Fibroblast of the aortic adventitia (primary cell): ENCODE measurements at places on chromosomes 5 and 9.

DNA sequence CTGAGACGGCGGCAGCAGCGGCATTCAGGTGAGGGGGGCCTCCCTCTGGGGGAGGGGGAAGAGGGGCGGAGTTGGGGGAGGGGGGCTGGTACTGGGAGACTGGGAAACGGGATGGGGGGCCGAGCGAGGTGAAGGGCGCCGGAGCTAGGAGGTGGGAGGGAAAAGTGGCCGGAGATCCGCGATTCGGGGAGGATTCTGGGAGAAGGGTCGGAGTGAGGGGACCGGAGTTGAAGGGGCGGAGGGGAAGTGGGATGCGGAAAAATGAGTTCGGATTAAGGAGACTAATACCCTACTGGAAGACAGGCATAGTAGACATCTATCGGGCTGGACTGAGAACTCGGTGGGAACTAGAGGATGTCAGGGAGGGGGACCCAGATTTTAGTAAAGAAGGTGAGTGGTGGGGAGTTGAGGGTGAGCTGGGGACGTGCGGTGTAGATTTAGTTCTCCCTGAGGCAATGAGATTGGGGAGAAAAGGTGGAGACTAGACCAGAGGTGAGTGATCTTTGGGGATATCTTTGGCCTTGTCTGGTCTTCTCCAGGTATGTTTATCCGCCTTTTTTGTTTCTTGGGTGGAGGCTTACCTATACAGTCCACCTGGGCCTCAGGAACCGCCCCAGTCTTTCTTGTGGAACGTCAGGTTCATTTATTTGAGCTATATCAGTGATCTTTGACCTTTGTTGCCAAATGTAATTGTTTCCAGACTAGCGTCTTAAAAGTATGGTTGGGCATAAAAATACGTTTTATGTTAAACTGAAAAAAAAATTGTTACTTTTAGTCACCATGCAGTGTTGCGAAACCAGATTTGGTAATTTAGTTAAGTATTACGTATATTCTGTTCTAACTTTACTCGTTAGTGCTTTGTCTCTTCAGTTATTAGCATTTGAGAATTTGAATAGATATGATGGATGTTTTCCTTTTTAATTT, 632 bp downstream of the UBAP1 start:
- DNase-seq = peak; percentile 80

GRCh38 chr5:79858410-79858723, 132.7 kb downstream of the MTX3 start:
- no peak for DNase-seq

- DNase-seq = peak; percentile 60
Measured at GRCh38 chr5:39473156-39473775, 48.5 kb upstream of the DAB2 start.

DNA sequence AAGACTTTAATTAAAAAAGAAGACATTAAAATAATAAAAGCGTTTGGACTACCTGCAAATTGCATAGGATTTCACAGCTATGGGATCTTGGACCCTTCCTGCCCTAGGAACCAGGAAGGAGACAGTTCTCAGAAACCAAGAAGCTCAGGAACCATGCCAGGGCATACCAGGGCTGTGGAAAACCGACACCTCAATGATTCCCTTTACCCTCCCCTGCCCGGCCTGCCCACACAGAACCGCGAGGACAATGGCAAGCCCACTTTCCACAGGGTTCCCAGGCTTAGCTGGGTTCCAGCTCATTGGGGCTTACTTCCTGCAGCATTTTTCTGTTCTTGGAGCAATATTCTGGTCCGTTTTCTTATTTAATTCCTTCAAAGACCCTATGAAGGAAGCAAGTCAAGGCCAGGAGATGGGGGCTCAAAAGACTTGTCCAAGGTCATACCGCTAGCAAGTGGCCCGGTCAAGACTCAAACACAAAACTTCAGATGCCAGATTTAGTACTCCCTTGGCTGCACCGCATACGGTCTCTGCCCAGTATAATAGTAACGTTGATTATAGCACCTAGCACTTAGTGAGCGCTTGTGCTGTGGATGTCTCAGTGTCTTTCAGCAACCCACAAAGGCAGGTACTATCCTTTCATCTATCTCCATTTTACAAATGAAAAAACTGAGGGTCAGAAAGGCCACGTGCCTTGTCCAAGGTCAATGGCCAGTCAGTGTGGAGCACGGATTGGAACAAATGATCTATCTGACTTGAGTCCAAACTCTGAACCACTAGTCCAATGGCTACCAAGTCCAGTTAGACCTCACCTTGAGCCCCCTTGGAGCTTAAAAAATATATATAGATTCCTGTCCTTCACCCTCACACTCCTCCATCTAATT, 6.8 kb downstream of the FAT2 start:
- no peak for DNase-seq

DNA sequence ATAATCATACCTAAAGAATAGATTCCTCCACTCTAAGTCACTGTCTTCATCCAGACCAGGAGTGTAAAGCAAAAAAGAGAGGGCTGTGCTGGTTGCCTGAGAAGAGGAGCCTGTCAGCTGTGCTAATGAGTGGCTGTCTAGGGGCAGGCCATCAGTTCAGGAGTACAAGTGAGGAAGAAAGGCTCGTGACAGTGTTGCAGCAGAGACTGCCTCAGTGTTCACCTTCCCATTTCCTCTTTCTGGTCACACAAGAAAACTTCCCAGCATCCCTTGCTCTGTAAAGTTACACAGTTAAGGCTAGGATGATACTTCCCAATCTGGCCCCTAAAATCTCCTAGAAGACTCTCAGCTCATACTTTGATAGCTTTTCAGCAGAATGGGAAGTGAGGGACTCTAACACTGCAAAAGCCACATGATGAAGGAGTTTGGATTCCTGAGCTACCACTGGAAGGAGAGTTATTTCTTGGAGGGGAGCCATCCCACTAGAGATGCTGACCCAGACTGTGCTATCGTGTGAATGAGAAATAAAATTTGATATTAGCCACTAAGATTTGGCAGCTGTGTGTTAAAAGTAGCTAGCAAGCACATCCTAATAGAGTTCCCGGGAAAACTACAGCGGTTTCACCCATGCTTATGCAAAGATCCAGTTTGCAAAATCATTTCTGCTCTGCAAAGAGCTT, 67.1 kb downstream of the ADAMTS12 start:
- peak; percentile 95 for DNase-seq

DNA sequence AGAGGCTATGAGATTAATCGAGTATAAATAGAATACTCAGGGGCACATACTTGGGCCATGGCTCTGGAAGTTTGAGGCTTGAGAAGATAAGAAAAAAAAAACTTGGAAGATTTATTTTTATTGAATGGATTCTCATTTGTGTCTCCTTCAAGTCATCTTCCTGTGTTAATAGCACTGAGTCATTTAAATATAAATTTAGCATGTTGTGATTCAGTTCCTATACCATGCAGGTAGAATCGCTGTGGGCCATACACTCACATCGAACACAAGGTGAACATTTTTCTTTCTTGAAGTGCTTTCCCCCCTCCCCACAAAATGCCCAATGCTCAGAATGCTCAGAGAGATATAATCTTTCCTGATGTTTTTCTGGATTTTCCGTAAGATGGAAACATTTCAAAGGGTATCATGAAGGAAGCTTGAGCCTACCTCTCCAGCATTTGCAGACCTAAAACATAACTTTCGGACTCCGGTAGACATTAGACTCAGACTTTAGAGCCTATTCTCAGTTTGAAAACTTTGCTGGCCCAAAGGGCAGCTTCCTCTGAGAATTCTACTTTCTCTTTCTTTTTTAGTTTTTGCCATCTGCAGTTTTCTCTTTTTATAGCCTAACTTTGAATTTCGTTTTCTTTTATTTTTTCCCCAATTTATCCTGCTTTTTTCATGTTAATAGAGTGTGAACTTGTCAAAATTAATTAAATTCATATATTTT, 737.6 kb upstream of the NUDT12 start:
- no peak for DNase-seq

- no peak for DNase-seq
Measured at GRCh38 chr5:44336708-44337107, 52.5 kb downstream of the FGF10 start.

GRCh38 chr9:88803546-88804253, 187.6 kb upstream of the S1PR3 start:
- DNase-seq = peak; percentile 37

- DNase-seq = no peak
Measured at GRCh38 chr9:124452326-124452725, 2.1 kb downstream of the ADGRD2 start.

GRCh38 chr9:80156756-80157472, 585.1 kb downstream of the TLE4 start:
- no peak for DNase-seq

- no peak for DNase-seq
Measured at GRCh38 chr9:105193560-105193959, 50.9 kb upstream of the SLC44A1 start.

DNA sequence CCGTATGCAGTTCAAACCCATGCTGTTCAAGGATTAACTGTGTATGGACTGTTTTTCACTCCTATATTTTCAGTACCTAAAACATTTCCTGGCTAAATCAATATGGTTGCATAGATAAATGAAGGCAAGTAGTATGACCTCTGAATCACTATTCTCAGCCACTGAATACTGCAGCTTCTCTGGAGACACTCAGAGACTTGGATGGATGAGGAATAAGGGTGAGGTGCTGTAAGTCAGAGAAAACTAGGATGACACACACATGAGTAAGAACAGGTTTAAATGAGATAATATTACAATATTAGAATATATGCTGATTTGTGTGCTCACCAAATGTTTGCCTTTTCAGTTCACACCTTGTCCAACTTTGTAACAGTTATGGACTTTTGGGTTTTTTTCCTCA, 26.0 kb upstream of the ANXA1 start:
- DNase-seq = peak; percentile 34

GRCh38 chr5:77339337-77339890, 128.9 kb downstream of the PDE8B start:
- no peak for DNase-seq

DNA sequence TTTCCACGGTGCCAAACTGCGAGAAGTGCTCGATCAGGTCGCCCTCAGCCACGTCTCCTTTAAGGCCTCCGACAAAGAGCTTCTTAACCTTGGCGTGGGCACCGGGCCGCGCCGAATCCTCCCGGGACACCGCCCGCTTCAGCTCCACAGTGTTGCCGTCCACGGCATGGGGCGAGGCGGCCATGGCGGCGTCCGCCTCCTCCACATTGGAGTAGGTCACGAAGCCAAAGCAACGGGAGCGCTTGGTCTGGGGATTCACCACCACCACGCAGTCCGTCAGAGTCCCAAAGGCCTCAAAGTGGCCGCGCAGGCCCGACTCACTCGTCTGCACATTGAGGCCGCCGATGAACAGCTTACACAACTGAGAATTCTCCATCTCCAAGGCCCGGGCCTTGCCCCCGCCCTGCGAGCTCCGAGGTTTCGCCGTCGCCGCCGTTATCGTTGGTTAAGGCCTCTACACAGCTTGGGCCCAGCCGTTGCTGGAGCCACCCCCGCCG, 424 bp downstream of the HNRNPA0 start:
- no peak for DNase-seq

GRCh38 chr5:11851416-11851815, 52.8 kb downstream of the CTNND2 start:
- no peak for DNase-seq

DNA sequence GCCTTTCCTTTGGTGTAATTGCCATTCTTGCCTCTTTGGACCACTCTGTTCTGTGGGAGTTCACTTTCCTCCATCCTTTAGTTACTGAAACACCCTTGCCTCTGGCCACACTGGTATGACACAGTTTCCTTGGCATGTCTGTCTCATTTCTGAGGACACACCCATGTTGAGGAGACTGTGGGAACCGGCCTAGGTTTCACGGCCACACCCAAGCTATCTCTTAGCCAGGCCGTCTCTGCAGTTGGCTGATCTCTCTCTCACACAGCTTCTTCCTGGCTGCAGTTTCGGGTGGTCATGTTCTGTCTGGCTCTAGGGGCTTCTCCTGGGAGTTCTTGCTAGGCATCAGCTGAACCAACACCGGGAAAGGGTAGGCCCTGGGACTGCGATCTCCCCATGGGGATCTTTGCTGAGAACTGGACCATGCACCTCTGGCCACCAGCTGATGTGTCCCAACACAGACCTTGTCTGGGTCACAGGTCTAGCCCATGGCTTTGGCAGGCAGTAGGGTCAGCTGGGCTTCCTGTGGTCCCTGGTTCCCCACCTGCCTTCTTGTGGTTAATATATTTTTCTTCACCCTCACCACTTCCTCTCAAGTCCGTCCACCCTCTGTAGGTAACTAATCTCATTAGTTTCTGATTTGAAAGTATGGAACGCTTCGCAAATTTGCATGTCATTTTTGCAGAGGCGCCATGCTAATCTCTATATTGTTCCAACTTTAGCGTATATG, 24.9 kb downstream of the ARHGEF37 start:
- DNase-seq = peak; percentile 92

GRCh38 chr9:109087795-109088194, 32.0 kb downstream of the TMEM245 start:
- no peak for DNase-seq

GRCh38 chr5:9409413-9409960, 136.4 kb downstream of the SEMA5A start:
- no peak for DNase-seq

- no peak for DNase-seq
Measured at GRCh38 chr5:35153375-35153932, 76.8 kb downstream of the PRLR start.

GRCh38 chr9:71223953-71224538, 102.6 kb upstream of the TRPM3 start:
- peak; percentile 17 for DNase-seq

GRCh38 chr5:153187503-153187902, 303.0 kb upstream of the GRIA1 start:
- DNase-seq = no peak

GRCh38 chr5:171945476-171945875, 61.0 kb downstream of the FBXW11 start:
- DNase-seq = no peak

GRCh38 chr9:125739436-125739835, 7.7 kb upstream of the PBX3 start:
- DNase-seq = no peak

DNA sequence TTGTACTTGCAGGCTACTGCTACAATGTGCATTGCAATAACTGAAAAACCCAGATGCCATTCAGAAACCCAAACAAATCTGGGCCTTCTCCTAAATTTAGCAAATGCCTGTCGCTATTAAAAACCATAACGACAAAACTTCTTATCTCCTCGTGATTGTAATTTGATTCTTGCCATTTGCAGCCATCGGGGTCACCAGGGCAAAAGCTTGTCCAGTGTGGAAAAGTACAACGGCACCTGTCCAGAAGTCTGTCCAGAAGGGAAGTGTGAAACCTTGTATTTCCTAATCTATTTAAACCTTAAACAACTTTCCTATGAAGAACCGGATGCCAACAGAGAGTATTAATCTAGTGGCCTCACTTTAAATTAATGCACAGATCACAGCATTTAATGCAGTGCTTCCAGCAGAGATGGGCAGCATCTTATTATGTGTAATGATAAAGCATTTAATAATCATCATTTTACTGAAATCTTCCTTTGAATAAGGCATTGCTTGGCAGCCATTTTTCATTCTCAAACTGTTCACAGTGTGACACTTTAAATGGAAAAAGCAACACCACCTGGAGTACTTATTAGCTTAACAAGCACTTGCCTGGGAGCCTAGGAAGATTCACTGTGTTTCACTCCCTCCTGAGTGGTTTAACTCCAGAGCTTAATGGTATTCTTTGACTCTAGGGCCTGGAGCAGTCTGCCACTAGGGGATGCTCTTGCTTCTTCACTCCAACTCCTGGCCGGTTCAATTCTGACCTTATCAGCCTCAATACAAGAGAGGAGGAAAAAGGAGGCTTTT, 4.9 kb upstream of the C7 start:
- peak; percentile 93 for DNase-seq
